ENCODE measurements at places on chromosomes 5 and 9.

DNA sequence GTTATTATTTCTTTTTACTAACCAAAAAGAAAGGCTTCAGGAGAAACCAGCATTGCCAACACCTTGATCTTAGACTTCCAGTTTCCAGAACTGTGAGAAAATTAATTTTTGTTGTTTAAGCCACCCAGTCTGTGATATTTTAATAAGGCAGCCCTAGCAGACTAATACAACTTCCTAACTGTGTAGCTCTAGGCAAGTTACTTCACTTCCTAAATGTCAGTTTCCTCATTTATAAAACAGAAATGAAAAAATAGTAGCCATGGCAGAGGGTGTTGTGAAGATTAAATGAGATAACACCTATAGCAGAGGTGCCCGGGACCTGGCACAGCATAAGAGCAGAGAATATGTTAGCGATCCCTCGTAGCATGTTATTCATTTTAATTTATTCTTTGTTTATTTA, 66.6 kb upstream of the HAND1 start:
- no peak for DNase-seq

GRCh38 chr5:80255811-80256712, at the start of gene SERINC5:
SERINC5 (minus strand) TSS chr5:80256048; CDS start chr5:80255922, 126 bp downstream.
- peak; percentile 87 for DNase-seq

DNA sequence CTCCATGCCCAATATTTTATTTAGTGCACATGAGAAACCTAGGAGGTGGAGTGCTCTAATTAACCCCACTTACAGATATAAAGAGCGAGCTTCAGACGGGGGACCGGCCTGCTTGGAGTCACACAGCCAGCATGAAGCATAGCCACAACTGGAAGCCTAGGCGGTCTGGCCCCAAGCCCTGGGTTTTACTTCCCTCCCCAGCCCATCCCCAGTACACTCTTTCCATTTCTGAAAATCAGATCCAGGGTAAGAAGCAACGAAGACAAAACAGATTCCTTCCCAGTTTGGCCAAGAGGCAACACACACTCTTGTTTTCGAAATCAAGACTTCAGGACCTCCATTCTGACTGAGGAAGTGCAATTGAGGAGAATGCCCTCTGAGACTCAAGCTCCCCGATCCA, 27.1 kb downstream of the KCNMB1 start:
- no peak for DNase-seq

DNA sequence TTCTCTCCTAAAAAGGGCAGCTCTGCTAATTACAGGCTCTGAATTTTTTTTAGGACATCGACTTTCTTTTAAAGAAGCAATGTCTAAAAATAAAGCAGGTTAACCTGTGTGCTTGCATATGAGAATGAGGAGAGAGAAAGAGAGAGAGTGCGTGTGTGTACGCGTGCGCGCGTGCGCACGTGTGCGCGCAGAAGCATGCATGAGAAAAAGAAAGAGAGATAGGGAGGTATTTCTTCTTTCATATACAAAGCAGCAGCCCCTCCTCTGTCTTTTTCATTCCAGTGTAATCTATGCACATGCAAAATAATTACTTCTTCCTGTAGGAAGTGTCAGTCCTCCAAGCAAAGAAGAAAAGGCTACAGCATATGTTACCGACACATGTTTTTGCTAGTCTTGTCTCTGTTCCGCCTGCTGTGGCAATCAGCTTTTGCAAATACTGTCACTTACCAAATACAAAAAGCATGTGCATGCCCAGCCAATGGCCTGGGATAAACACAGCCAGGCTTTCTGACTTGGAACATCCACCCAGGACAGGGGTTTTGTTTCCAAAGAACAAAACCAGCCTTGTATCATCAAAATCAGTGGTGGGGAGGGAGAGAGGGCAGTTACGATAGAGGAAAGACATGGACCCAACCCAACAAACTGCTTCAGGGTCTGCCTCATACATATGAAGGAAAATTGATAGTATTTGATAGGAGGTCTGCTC, 252.3 kb upstream of the SLC24A2 start:
- peak; percentile 82 for DNase-seq

DNA sequence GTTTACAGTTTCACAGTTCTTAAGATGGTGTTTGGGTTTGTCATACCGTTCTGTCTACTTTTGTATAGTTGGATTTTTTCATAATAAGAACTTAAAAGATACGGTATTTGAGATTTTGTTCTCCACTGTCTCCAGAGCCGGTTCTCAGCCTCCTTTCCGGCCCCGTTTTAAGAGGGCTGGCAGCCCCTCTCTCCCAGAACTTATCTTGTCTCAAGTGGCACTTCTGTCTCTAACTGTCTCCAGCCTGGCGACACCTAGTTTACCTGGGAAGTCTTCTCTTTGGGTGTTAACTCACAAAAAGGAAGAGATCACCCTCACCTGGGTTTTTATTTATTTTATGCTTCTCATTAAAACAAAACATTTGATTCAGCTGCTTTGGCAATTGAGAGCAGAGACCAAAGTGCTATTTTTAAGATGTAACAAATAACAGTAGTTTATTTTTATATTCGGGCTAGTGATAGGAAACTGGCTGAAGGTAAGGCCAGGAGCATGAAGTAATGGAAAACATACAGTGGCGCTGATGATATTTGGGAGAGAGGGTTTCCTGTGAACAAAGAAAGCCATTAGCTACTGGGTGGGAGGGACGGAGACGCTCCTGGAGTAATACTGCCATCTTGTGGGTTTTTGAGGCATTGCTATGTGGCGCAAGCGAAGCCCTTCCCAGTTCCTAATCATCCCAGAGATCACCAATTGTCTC, 48.3 kb downstream of the ACER2 start:
- peak; percentile 81 for DNase-seq
